ENCODE measurements at places on chromosomes 1 and 21. TPM values are rescaled to one million over a fixed set of nuclear protein-coding genes. Genes with fewer than 3 reads are reported as not detected.

- DNase-seq, result no peak
- H3K36me3 ChIP-seq, result no peaks in the 10 kb centered on the region
- H3K27ac ChIP-seq, result no peak overlapping the region
- H3K4me3 ChIP-seq, result no peak overlapping the region
- H3K27me3 ChIP-seq, result no peaks in the 10 kb centered on the region
These were observed 1301.8 kb downstream of the BRINP3 start for GRCh38 chr1:189175889-189176288.

KRTAP21-2 gene
- total RNA-seq, result not detected

DNA sequence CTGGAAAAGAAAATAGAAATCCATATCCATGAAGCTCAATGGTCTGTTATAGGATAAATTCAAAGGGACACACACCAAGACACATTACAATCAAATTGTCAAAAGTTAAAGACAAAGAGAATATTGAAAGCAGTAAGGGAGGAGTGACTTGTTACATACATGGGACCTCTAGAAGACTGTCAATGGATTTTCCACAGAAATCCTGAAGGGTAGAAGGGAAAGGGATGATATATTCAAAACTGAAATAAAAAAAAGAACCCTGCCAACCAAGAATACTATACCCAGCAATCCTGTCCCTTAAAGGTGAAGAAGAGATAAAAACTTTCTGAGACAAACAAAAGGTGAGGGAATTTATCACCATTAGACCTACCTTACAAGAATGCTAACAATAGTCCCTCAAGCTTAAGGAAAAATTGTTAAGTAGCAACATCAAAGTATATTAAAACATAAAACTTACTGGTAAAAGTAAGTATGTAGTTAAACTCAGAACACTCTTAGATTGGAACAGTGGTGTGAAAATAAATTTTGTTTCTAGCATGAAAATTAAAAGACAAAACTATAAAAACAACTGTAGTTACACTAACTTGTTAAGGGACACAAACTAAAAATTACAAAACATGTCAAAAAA, 103.2 kb upstream of the APP start:
- no peak for DNase-seq
- H3K27me3 ChIP-seq, result no peaks in the 10 kb centered on the region
- H3K4me1 ChIP-seq, result no peaks in the 10 kb centered on the region

DNA sequence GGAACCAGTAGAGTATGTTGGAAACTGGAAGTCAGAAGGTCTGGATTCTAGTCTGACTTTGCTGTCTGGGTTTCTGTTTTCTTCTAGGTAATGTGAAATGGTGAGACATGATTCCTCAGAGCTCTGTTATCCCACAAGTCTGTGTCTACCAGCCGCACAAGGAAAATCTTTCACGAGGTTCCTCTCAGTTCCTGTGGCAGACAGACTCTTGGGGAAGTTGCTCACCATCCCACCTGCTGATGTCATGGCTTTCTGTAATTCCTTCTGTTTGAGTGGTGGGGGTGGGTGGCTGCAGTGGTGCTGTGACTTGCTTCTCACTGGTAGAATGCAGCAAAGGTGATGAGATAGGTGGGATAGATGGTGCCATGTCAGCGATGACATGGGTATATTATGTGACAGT, 17.1 kb upstream of the SCMH1 start:
- peaks cover 24% of the 10 kb centered on the region for H3K27me3 ChIP-seq
- H3K4me3 ChIP-seq, result no peak overlapping the region
- peaks cover 5% of the 10 kb centered on the region for H3K36me3 ChIP-seq
- no peak overlapping the region for H3K27ac ChIP-seq
- no peak for DNase-seq
- no peaks in the 10 kb centered on the region for H3K4me1 ChIP-seq

DNA sequence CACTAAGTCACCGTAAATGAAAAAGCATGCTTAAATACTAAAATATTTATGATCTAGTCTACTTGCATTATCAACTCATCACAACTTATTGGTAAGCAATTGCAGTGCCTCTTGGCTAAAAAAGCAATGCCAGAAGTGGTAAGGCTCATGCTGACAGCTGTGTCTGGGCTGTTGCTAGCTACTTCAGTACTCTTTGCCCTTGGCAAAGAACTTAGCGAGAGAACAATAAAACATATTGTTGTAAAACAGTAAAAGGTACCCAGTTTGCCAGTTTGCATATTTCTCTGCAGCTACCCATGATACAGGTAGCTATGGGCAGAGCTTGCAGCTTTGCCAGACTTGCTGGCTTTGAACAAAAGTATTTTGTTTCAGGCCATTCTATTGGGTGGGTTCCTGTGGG, 73.1 kb downstream of the ATP6V1G3 start:
- no peak overlapping the region for H3K27ac ChIP-seq
- peaks cover 10% of the 10 kb centered on the region for H3K4me1 ChIP-seq
- no peaks in the 10 kb centered on the region for H3K36me3 ChIP-seq
- DNase-seq, result no peak
- no peak overlapping the region for H3K4me3 ChIP-seq

DNA sequence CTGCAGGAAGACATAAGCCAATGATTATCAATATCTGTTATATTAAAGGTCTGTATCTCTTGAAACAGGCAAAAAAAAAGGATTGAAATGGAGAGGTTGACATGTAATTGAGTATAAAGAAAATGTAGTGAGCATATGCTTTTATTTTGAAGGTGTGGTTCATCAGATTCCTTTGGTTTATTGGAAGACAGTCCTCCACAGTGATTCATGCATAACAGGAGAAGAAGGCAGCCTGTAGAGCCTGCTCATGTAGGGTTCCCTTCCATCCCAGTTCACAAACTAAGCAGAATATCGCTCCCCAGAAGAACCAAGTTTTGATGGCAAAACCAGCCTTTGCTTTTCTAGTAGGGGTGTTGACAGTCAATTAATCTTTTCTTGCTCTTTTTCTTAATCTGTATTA, 1016.8 kb upstream of the ADGRL4 start:
- no peak for DNase-seq
- no peaks in the 10 kb centered on the region for H3K4me1 ChIP-seq
- no peak overlapping the region for H3K27ac ChIP-seq
- H3K36me3 ChIP-seq, result no peaks in the 10 kb centered on the region
- no peak overlapping the region for H3K4me3 ChIP-seq
- no peaks in the 10 kb centered on the region for H3K27me3 ChIP-seq

PRELP gene
- total RNA-seq, result not detected

- no peaks in the 10 kb centered on the region for H3K4me1 ChIP-seq
- DNase-seq, result no peak
- no peaks in the 10 kb centered on the region for H3K36me3 ChIP-seq
- H3K4me3 ChIP-seq, result no peak overlapping the region
- H3K27ac ChIP-seq, result no peak overlapping the region
- no peaks in the 10 kb centered on the region for H3K27me3 ChIP-seq
These were observed 48.2 kb downstream of the SPSB1 start for GRCh38 chr1:9340864-9341263.

OR2L5 gene
- total RNA-seq, result not detected

DNA sequence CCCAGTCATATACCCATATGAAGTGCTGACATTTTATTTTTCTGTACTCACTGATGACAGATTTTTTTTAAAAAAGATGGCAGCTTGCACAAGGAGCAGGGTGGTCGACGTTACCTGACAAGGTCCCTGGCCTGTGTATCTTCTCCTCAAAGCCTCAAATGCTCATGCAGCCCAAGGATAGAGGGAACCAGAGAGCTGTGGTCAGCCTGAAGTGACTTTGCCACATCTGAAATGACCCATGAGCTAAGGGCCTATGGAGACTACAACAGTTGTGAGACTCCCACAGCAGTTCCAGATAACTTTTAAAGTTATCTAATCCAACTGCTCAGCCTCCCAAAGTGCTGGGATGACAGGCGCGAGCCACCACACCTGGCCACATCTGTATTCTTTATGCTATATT, 131.1 kb downstream of the GLUL start:
- no peaks in the 10 kb centered on the region for H3K27me3 ChIP-seq
- H3K4me3 ChIP-seq, result no peak overlapping the region
- H3K27ac ChIP-seq, result peak overlapping the region; percentile 94
- peaks cover 23% of the 10 kb centered on the region for H3K4me1 ChIP-seq
- H3K36me3 ChIP-seq, result no peaks in the 10 kb centered on the region
- no peak for DNase-seq

GRCh38 chr1:7207875-7208646, 422.8 kb downstream of the CAMTA1 start:
- no peaks in the 10 kb centered on the region for H3K36me3 ChIP-seq
- H3K4me1 ChIP-seq, result no peaks in the 10 kb centered on the region
- no peak overlapping the region for H3K4me3 ChIP-seq
- H3K27me3 ChIP-seq, result peaks cover 30% of the 10 kb centered on the region
- no peak for DNase-seq

DNA sequence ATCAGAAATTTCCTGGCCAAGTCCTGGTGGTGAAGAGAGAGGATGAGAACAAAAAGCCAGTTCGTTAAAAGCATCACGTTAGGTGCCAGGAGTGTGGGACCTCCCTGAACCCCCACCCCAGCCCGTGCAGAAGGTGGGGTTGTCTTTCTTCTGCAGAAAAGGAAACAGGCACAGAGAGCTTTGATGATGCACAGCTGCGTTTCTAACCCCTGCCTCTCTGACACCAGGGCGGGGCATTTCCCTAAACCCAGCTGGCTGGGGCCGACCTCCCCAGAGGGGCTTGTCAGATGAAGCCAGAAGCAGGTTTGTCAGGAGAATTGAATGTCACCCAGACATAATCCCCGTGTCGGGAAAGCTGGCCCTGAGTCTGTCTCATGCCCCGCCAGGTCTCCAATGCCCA, 189.3 kb upstream of the EDN2 start:
- peaks cover 63% of the 10 kb centered on the region for H3K4me1 ChIP-seq
- no peaks in the 10 kb centered on the region for H3K36me3 ChIP-seq
- peak overlapping the region; percentile 86 for H3K27ac ChIP-seq
- peak overlapping the region; percentile 75 for H3K4me3 ChIP-seq
- no peak for DNase-seq

DNA sequence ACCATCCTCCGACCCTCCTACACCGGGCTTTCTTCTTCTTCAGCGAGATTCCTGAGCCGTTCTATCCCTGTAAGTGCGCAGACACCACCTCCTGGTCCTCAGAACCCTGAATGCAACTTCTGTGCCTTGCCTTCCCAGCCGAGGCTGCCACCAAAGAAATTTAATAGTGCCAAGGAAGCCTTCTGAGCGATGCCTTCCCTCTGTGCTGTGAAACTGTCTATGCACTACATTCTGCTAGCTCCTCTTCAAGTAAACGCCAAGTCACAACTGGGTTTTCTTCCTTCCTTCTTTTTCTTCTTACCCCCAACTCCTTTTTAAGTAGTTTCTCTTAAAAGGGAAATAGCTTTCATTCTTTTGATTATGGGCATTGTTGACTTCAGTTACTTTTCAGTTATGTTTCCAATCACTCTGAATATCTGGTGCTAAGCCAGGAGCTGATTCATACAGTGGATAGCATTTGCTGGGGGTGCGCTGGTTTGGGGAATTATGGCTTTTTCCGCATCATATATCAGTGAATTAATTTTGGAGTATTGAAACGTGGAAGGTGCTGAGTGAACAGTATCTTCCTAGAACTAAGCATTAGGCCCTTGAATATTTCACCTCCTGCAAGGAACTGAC, 38.6 kb upstream of the GPR88 start:
- H3K36me3 ChIP-seq, result peaks cover 26% of the 10 kb centered on the region
- DNase-seq, result no peak
- H3K4me1 ChIP-seq, result no peaks in the 10 kb centered on the region
- no peak overlapping the region for H3K4me3 ChIP-seq
- no peaks in the 10 kb centered on the region for H3K27me3 ChIP-seq

DNA sequence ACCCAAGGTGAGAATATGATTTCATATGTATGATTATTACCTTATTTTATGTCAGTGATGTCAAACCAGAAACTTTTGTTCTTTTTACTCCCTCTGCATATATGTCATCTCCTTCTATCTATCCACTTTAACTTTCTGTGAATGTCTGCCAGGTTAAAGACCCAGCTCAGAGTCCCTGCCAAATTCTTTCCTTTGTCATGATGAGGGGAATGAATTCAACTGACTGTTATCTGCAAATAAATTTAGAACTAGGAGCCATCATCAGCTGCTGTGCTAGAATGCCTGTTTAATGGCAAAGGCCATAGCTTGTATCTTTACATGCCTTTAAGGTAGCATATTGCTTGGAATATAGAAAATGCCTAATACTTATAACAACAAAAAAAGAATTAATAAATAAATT, 815.6 kb upstream of the NEGR1 start:
- no peak for DNase-seq
- no peak overlapping the region for H3K27ac ChIP-seq
- H3K4me1 ChIP-seq, result no peaks in the 10 kb centered on the region
- H3K4me3 ChIP-seq, result no peak overlapping the region
- no peaks in the 10 kb centered on the region for H3K36me3 ChIP-seq
- no peaks in the 10 kb centered on the region for H3K27me3 ChIP-seq

TAS1R1 gene
- total RNA-seq, result not detected

GRCh38 chr21:32437729-32438128, 25.2 kb downstream of the EVA1C start:
- DNase-seq, result no peak
- no peak overlapping the region for H3K4me3 ChIP-seq
- H3K27me3 ChIP-seq, result no peaks in the 10 kb centered on the region
- H3K36me3 ChIP-seq, result no peaks in the 10 kb centered on the region
- peaks cover 19% of the 10 kb centered on the region for H3K4me1 ChIP-seq

ARHGEF11 gene
- total RNA-seq, result 1.0 TPM

DNA sequence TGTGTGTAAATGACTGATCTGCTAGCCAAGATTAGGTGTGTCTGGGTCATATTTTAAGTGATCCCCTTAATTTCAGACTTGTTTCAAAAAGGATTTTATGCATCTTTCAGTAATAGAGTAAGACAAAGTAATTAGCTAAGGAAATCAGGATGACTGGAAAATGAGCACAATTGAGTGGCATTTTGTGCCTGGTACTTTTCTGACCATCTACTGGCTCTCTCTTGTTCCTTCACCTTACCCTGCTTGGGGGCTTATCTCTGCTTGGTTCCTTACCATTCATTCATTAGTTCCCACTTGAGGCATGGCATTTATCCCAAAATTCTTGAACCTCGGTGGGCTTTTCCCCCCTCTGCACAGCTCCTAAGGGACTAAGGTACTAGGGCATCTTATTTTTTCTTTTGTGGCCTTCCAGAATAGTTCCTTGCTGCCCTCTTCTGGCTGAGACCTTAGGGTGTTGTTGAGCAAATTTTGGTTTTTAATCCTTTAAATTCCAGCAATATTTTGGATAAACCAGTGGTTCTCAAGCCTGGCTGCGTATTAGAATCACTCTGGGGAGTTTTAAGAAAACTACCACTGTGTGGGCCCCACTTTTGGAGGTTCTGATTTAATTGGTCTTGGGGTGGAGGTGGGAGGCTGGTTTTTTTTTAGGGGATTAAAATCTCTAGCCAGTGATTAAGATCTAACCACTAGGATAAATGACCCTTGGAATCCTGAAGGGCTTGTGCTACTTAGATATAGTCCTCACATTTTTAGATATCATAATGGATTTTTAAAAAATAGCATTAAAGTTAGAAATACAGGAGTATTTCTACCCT, 50.8 kb downstream of the HS2ST1 start:
- no peak for DNase-seq
- H3K27ac ChIP-seq, result no peak overlapping the region
- H3K4me3 ChIP-seq, result no peak overlapping the region

All from natural killer cell treated with Interleukin-12 subunit alpha and Interleukin-12 subunit beta and Interleukin-15 and Interleukin-18, amount 100 ng/mL, for 72 hours (primary cell).